ENCODE measurements at places on chromosomes 13 and 19.
A peak's percentile ranks its signal among the peaks of the same experiment; 100 is the strongest.

DNA sequence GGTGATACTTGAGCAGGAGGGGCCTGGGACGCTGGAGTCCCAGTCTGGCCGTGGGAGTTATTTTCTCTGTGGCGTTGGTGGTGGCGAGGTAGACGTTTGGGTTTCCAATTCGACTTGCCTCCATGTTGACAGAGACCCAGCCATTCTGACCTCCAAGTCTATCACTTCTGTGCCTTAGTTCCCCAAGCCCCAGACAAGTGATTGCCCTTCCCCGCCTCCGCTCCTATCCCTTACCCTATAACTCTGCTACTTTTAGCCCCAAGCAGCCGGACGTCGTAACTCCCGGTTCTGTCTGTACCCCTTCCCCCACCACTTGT lies 549 bp downstream of the TIMM50 start:
- no peak for DNase-seq

DNA sequence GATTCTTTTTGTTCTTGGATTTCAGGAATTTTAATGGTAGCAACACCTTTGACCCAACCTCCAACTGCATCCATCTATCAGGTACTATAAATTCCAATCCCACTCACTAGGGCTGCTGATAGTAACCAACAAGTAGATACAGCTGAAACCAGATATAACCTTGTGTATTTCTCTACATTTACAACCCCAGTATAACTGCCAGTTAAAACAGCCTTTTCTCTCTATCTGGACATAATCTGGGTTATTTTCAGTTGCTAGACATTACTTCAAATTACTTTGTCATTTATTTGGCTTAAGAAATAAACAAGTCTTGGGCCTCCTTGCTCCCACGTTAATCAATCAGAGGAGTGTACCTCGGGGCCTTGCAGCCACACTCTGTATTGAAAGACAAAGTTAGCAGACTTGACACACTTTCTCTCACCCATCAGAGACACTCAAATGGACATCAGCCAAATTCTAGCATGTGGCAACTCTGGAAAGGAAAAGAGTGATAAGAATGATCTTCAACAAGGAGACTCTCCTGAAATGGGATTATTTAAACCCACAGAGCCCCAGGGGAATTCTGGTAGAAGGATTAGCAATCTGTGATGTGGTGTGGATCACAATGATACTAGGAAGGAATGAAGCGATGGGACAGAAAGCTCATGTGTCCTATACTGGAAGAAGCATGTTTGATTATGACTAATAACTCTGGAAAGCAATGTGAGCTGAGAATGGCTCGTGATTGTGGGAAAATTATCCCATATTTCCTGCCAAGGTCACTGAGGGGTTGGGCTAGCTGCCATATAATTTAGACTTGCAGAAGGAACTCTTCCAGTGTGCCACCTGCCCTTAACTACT lies 157.5 kb downstream of the FLT1 start:
- DNase-seq: no peak

- no peak for DNase-seq
These were observed 63.0 kb downstream of the NBEA start for GRCh38 chr13:35005051-35005450.

DNA sequence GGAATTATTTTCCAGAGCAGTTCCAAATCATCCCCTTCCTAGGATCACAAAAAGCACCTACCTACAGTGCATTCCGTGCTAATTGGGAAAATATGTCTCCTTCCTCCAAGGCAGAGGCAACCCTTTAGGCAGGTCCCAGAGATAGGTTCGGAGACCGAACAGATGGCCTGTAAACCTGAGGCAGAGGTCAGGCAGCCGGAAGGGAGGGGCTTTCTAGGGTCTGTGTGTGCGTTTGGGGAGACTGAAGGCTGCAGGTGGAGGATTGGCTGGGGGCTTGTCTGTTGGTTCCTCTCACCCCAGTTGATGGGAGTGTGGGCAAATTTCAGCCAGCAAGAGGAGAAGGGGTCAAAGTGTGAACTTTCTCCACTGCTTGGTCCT lies 7.1 kb downstream of the KCNN4 start:
- no peak for DNase-seq

DNA sequence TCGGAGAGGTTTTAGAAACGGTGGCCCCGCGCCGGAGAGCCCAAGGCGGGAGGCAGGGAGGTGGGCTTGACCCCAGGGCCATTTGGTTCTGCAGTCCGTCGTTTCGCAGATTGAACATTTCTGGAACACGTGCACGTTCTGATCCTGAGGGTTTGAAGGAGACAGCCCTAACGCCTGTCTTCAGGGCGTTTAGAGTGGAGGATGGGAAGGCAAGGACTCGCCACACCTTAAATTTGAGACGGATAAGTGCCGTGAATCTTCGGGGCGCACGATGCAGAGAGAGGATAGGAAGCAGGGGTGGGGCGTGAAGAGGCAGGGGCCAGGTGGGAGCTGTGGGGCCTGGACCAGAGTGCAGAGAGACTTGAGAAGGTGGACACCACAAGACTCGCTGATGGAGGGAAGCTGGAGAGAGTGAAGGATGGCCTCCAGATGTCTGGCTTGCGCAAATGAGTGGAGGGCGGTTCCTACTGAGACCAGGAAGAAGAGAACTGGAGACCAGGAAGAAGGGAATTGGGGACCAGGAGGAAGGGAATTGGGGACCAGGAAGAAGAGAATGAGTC lies 804 bp upstream of the MIER2 start:
- no peak for DNase-seq

- DNase-seq: no peak
These were observed 1.1 kb downstream of the MBD3 start for GRCh38 chr19:1591421-1592023.

GRCh38 chr13:54953786-54954185 lies 1925.2 kb downstream of the OLFM4 start:
- no peak for DNase-seq

DNA sequence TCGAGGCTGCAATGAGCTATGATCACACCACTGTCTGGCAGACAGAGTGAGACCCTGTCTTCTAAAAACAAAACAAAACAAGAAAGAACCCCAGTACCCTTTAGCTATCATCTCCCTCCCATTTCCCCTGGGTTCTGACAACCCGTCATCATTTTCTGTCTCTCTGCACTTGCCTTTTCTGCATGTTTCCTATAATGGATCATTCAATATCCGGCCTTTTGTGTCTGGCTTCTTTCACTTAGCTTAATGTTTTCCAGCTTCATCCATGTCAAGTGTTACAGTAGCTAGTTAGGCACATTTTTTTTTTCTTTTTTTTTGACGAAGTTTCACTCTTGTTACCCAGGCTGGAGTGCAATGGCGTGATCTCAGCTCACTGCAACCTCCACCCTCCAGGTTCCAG lies 16.5 kb downstream of the AP2S1 start:
- DNase-seq: no peak

- DNase-seq: no peak
These were observed 187.5 kb upstream of the GPC6 start for GRCh38 chr13:93039131-93039530.

DNA sequence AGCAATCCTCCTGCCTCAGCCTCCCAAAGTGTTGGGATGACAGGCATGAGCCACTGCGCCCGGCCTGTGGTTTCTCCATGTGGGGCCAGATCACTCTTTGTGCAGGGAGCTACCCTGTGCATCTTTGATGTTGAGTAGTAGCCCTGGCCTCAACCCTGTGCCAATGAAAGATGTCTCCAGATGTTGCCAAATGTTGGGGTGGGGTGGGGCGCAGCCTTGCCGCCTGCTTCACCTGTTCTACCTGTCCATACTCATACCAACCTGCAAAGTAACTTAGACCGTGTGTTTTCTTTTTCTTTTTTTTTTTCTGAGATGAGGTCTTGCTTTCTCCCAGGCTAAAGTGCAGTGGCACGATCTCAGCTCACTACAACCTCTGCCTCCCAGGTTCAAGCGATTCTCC lies 20.9 kb downstream of the IER2 start:
- no peak for DNase-seq

DNA sequence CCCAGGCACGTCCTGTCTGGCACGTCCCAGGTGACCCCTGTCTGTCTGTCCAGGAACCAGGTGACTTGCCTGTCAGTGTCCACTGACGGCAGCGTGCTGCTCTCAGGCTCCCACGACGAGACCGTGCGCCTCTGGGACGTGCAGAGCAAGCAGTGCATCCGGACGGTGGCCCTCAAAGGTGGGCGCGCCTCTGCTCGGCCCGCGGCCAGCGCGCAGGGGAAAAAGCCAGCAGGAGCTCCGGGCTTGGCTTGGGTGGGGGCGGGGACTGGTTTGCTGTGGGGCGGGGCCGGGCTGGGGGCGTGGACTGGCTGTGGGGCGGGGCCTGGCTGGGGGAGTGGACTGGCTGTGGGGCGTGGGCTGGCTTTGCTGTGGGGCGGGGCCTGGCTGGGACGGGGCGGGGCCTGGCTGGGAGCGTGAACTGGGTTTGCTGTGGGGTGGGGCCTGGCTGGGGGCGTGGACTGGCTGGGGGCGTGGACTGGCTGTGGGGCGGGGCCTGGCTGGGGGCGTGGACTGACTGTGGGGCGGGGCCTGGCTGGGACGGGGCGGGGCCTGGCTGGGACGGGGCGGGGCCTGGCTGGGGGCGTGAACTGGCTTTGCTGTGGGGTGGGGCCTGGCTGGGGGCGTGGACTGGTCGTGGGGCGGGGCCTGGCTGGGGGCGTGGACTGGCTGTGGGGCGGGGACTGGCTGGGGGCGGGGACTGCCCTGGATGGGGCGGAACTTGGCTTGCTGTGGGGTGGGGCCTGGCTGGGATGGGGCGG lies 7.2 kb downstream of the WDR18 start:
- no peak for DNase-seq

DNA sequence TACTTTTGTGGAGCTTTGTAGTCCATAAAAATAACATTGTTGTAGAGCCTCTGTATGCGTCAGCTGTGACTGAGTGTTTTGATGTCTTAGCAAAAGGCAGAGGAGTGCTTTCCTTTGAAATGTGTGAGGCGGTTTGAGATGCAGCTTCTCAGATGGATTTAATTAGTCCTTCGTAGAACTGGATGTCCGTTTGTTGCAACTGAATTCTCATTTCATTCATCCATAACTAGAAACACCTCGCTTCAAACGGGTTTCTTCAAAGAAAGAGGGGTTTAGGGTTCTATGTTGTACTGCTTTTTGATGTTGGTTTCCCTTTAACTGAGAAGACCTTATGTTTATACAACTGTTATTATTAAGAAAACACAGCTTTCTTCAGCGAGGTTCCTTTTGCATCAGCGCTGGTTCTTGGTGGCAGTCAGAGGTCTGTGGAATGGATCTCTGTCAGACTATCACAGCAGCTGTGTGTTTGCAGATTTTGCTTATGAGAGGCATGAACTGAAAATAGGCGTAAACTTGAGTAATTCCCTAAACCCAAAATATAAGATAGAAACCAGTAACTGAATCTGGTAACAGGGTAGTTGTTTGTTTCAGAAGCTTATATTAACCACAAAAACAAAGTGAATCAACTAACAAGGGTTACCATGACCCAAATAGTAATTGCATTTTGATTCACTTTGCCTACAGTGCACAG lies 194.4 kb downstream of the GGACT start:
- no peak for DNase-seq

DNA sequence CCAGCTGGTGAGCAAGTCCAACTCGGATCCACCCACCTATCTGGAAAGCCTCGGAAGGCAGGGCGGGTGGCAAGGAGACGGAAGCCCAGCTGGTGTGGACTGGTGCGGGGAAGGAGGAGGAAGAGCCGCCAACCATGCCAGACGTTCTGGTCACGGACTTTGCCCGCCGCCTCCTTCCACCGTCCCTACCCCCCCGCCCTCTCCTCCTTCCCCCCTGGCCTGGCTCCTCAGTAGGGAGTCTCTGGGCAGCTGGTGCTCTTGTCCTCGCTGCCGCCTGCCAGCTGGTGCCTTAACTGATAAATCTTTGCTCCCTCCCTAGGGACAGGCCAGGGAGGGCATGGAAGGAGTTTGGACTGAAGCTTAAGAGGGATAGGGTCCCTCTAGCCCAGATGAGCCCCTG lies 4.8 kb downstream of the SYNGR4 start:
- peak; percentile 35 for DNase-seq

- no peak for DNase-seq
These were observed 563.7 kb downstream of the EFNB2 start for GRCh38 chr13:105971738-105972137.

DNA sequence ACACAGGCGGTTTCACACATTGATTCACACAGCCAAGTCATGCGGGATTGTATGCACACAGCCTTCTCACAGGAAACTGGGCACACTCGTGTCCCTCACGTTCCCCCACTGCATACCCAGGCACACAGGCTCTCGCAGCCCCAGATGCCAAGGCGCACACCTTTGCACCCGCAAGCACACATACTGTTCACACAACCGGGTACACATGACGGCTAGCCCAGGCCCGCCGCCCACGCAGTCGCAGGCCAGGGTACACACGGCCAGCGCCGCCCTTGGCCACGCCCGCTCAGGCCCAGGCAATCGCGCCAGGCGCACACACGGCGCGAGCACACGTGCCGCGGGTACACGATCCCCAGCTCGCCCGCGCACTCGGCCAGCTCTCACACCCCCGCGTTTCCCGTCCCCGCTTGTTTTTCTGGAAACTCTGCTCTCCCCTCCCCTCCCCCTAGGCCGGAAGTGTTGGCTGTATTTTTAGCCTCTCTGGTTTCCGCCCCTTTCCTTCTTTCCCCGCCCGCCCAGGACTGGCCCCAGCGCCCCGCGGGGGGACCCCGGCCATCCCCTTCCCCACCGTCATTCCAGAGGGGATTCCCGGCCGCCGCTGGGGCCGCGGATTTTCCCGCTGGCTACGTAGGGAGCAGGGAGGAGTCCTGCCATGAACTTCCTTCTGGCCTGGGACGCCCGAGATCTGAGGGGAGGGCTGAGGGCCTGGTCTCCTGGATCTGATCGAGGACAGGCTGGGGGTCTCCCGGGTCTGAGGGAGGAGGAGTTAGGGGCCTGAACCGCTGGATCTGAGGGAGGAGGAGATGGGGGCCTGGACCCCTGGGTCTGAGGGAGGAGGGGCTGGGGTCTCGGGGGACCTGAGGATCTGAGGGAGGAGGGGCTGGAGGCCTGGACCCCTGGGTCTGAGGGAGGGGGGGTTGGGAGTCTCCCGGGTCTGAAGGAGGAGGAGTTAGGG lies 4.0 kb upstream of the ZFP36 start:
- DNase-seq: peak; percentile 39

DNA sequence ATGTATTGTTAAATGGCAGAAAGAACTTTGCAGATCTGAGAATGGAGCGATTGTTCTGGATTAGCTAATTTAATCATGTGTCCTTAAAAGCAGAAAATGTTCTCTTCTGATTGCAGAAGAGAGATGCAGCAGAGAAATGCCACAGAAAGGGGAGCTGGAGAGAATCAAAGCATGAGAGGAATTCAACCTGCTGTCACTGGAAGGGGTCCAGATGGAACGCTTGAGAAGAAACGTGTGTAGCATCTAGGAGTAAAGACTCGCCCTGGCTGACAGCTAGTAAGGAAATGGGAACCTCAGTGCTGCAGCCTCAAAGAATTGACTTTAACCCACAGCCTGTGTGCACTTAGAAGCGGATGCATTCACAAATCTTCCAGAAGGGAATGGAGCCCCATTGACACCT lies 502.8 kb downstream of the KLF12 start:
- DNase-seq: no peak

- no peak for DNase-seq
These were observed 9.7 kb downstream of the EXOC3L2 start for GRCh38 chr19:45235485-45235884.

- no peak for DNase-seq
These were observed 32.2 kb downstream of the COG3 start for GRCh38 chr13:45496942-45497341.
